ENCODE measurements at places on chromosomes 4 and X.

GRCh38 chrX:144586756-144587155 lies 660.5 kb upstream of the SPANXN1 start:
- DNase-seq = no peak

GRCh38 chr4:182429896-182430295 lies 186.7 kb downstream of the TENM3 start:
- no peak for DNase-seq

DNA sequence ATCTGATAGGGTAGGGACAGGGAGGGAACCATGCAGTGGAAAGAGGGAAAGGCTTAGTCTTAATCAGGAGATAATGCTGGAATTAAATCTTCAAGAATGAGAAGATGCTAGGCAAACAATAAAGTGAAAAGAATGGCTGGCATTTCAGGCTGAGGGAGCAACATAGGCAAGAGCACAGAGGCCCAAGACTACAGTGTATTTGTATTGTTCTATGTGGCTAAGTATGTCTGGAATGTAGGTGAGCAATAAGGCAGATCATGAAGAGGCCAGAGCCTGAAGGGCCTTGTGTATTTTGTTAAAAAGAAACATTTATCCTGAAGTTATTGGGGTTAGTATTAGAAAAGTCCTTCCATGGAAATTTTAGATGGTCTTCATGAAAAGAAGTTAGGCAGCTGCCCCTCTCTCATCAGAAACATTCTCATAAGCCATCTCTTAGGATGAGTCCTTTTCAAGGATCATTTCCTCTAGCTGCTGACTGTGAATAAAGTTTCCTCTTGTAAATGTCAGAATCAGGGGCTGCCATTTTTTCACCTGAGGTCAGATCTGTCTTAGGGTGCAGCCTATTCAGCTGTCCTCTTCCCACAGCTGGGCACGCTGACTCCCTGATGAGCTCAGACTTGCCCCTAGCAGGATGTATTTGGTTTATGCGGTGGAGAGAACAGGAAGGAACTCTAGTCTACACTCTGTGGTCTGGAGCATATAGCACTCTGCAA lies 46.3 kb downstream of the ATP10D start:
- DNase-seq = no peak

- DNase-seq = peak; percentile 12
These were observed 145.4 kb upstream of the HUWE1 start for GRCh38 chrX:53831662-53832635.

DNA sequence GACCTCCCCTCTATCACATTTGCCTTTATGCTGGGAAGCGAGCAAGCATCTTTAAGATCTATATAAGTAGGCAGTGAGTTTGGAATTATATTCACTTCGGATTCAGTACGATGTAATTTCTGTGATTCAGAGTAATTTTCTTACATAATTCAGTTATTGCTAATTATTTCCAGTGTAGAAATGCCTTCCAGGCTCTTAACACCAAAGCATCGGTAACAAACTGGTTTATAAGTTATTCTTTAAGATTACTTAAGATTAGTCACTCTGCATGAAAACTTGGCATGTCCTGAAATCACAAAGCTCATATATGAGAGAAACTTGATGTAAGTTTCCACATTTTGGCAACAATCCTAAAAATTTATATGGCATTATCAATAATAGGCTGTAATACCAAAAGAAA lies 120.8 kb downstream of the ADAMTS3 start:
- DNase-seq = no peak

GRCh38 chr4:1968686-1969295 lies 40.0 kb downstream of the NELFA start:
- no peak for DNase-seq

DNA sequence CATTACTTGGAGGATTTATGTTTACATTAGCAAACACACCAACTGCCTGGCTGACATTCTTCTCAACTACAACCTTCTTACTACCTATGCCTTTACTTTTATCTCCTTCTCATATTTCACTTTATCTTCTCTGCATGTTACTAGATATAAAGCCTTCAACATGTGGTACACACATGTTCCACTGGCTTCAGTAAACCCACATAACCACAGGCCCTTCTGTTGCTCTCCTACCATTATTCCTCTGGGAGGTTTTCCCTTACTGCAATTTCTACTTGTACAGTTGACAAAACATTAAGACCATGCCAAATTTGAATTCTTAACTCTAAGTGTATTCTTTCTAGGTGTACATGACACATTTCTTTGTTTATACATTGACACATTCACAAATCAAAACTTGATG lies 133.1 kb downstream of the ARAP2 start:
- peak; percentile 94 for DNase-seq

- DNase-seq = no peak
These were observed 170.2 kb downstream of the DMD start for GRCh38 chrX:33041141-33041540.

- no peak for DNase-seq
These were observed 26.2 kb upstream of the GPR78 start for GRCh38 chr4:8553991-8554405.

- DNase-seq = peak; percentile 3
These were observed 235.3 kb downstream of the GPAT3 start for GRCh38 chr4:83771113-83771705.

- no peak for DNase-seq
These were observed 2.4 kb downstream of the PPP2R2C start for GRCh38 chr4:6469898-6470501.

All from NCI-H2171 treated with DMSO at 0.1 percent for 48 hours (cell line).